ENCODE measurements at places on chromosomes 3 and 15.

- no peak for DNase-seq
These were observed 450.7 kb upstream of the SEMA6D start for GRCh38 chr15:47266566-47266965.

GRCh38 chr15:96412906-96413231 is 82.4 kb downstream of the NR2F2 start:
- DNase-seq = no peak

GRCh38 chr3:153624310-153625030 is 462.4 kb downstream of the RAP2B start:
- no peak for DNase-seq

DNA sequence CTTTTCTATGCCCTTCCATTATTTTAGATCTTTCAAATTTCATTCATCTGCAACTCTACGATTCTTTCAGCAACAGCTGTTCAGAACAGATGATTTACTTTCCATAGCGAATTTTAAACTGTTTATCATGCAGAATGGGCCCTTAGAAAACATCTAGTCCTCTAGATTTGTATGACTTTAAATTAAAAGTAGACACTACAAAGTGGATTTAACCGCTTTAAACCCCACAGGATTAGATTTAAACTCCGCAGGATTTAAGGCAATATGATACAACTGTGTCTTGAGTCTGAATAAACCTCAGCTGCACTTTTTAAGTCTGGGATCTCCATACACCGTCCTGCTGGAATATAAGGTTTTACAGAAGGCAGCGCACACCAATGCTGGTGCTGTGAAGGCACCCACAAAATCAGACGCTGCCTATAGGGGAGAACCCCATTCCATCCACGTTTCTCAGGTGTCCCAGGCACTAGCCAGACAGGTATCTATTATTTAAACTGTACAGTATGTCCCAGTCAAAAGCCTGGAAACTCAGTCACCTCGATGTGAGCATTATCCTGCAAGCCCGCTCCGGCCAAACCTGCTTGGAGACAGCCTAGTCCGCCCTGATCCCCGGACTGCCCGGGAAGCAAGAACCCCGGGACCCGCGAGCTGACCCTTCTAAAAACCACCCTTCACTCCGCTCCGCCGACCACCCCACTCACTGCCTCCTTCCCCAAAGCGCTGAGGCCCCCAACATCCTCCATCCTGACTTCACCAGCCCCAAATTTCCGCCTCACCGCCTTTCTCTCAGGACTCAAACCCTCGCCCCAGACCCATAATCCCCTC is 768 bp downstream of the ANO10 start:
- DNase-seq = peak; percentile 41

GRCh38 chr15:63014578-63014977 is 28.0 kb upstream of the TPM1 start:
- DNase-seq = no peak
